ENCODE measurements at places on chromosomes 11 and 22. TPM values are rescaled to one million over a fixed set of nuclear protein-coding genes. Genes with fewer than 3 reads are reported as not detected.
A peak's percentile ranks its signal among the peaks of the same experiment; 100 is the strongest.

The CARD18 gene
- not detected for total RNA-seq

The OPCML gene
- 4.5 TPM for total RNA-seq

The RAB38 gene
- total RNA-seq = 3.2 TPM

The RIBC2 gene
- total RNA-seq = 0.22 TPM

The CHRM4 gene
- total RNA-seq = not detected

The FAM227A gene
- 2.9 TPM for total RNA-seq

The CASP1 gene
- 31.9 TPM for total RNA-seq

The TRMU gene
- total RNA-seq = 34.1 TPM

The UBQLNL gene
- total RNA-seq = 1.5 TPM

The ZNRF3 gene
- 12.9 TPM for total RNA-seq

DNA sequence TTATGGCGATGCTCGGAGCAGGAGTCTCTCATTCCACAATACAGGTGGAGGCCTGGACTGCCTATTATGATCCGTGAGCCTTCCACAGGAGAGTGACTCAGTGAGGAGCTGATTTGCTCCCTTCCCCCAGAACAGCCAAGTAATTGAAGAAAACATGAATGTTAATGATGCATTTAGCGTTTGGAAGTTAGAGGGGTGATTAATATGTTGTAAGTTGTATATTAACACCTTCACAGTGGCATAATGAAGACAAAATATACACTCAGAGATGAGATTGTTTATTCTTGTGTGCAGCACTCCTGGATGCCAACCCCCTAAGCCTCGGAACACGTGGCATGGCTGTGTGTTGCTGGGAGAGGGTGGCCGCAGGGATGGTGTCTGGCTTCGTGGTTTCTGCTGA, 98.6 kb downstream of the GRIK4 start:
- DNase-seq = no peak

DNA sequence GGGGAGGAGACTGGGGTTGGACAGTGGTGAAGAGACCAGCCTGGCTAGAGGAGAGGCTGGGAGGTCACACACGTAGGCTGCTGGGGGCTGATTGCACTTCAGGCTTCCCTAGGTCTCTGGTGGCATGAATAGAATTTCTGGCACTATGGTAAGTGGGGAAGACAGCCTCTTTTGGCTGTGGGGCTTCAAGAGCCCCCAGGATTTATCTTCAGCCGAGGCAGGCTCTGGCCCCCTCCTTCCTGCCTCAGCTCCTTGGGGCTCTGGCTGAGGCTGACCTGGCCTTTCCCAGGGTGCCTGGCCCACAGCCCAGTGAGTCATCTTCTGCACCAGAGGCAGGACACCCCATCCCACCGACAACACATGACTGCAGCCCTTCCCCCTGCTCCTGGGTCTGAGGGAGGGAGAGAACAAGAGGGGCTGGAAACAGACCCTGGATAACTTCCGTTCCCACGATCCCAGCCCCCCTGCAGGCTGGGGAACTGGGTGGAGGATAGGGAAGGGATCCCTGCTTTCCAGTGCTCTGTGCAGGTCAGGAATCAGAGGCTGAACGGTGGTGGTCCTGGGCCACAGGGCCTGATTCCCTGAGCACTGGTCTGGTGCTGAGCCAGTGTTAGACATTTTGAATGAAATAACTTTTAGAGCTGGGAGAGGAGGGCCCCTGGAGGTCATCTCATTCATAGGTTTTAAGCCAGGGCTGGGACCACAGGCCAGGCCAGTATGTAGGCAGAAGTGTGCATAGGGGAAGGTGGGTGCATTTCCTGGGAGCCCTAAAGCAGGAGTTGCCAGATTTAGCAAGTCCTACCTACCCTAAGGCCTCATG, 26.5 kb downstream of the ARHGEF17 start:
- peak; percentile 88 for DNase-seq

GRCh38 chr11:115456019-115456418, 48.2 kb downstream of the CADM1 start:
- DNase-seq = no peak

DNA sequence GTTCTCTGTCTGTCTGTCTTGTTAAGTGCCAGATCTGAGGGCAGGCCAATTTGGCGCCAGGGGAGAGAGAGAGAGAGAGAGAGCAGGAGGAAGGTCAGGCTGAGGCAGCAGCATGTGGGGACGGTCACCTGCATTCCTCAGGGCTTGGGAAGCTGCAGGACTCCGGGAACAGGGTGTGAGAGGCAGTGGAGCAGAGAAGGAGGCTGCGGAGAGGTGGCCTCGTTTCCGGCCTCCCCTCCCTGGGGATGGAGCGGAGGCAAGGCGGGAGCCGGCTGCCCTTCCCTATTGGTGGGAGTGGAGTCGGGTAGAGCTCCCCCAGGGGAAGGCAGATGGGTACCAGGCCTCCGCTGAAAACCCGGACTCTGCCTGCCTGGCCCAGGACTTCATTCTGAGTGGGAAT, 9.7 kb downstream of the CLMP start:
- DNase-seq = no peak

GRCh38 chr11:78054971-78055370, 8.7 kb upstream of the THRSP start:
- DNase-seq = no peak

GRCh38 chr11:23124996-23125395, 264.7 kb upstream of the CCDC179 start:
- DNase-seq = no peak

GRCh38 chr22:48245196-48245485, 1482.7 kb downstream of the TBC1D22A start:
- no peak for DNase-seq

DNA sequence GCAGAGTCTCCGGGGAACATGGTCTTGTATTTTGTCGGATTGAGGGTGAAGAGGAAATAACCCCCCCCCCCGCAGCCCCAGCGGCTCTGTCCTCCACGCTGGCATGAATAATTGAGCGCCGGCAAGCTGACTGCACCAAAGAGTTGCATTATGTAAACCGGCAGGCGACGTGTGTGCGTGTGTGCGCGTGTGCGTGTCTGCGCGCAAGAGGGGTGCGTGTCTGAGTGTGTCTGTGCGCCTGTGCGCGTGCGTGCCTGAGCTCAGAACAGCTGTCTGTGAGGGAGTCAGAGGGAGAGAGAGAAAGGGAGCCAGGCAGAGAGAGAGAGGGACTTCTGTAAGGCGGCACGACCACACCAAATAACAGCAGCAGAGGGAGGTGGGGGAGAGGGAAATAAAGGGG, 94.4 kb downstream of the SCN3B start:
- DNase-seq = peak; percentile 66

- no peak for DNase-seq
Measured at GRCh38 chr11:130737866-130738431, 178.3 kb downstream of the SNX19 start.

DNA sequence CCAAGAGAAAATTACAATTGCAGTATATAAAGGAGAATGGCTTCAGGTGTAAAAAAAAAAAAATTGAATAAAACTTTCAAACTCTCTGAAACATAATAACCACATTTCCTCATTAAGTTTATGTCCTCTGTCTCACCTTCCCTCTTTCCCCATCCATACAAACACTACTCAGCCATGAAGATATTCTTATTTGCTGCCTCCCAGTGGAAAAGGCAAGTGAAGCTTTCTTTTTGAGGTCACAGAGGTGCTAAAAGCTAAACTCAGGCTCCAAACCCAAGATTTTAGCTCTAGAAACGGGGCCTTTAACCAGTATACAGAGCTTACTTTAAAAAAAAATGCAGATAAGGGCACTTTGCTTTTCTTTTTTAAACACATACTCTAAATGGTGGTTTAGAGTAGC, 1568.5 kb downstream of the FAM181B start:
- no peak for DNase-seq

DNA sequence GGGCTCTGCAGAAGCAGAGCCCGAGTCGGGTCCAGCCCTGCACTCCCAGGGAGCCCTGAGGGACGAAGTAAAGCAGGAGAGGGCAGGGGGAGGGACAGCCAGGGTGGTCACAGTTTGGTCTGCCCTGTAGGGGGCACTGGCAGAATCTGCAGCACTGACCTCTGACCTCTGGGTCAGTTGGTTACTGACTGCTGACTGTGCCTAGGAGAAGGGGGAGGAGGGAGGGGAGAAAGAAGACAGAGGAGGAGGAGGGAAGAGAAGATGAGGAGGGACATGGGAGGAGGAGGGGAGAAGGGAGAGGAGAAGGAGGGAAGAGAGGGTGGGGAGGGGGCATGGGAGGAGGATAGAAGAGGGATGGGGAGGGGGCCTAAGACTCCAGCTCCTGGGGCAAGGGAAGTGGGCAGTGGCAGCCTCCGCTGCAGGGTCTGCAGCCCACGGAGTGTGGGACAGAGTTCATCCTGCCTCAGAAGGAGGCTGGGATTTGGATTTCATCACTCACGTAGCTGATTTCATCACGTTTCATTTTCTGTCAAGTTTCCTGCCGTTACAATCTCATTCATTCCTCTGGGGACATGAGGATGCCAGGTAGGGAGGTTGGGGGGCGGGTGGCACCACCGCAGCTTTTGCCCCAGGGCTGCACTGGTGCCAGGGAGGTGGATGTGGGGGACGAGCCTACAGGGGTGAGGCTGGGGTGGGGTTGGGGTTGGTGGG, 55.2 kb downstream of the FLRT1 start:
- no peak for DNase-seq

- no peak for DNase-seq
Measured at GRCh38 chr11:46279126-46280099, 2.0 kb downstream of the CREB3L1 start.
